ENCODE measurements at places on chromosomes 3 and 15.

DNA sequence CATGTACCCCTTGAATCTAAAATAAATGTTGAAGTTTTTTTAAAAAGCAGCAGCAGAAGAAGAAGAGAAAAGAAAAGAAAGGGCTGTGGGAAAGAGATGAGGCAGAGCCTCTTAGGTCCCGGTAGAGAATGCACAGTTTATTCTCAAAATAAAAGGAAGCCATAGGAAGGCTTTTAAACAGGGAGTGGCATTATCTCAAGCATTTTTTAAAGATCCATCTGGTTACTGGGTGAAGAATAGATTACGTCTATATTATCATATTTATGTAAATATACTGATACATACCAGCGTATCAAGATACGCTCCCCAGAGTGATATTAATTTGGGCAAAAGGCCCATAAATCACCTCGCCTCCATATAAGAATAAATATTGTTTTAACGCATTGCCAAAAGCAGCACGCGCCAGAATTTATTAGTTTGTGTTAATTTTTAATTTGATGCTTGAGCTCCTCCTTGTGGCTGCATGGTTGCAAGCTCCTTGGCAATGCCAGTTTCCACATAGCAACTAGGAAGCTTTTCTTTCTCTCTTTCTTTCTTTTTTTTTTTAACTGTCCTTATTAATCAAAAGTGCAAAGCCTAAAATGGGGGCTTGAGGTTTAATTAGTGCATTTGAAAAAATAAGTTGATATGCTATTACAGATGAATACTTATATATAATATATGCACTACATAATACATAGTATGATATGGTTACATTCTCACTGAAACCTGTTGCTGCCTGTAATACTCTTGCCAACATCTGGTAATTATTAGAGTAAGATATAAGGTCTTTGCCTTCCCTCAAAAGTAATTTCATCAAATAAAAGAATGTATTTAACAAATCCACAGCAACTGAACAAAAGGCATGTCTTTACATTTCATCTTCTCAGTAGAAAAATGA, 242.8 kb upstream of the UBE2E2 start:
- DNase-seq = peak; percentile 58

- DNase-seq = no peak
These were observed 34.8 kb downstream of the SRGAP3 start for GRCh38 chr3:9214599-9214998.

DNA sequence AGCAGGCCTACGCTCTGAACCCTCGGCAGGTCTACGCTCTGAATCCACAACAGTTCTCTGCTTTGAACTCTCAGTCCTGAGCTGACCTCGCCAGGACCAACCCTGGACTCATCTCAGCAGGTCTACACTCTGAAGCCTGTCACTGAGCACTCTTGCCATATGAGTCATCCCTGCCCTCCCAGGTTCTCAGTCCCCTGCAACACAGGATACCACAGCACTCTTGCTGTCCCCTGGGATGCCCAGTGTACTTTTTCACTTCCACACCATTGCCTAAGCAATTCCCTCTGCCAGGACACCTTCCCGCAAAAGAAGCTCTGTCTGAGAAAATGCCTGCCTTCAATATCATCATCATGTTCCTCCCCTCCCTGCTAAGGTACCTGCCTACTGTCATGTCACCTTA, 42.0 kb downstream of the NUP210 start:
- DNase-seq = no peak

- DNase-seq = peak; percentile 31
These were observed 179.9 kb upstream of the C2CD4B start for GRCh38 chr15:62344806-62345539.

DNA sequence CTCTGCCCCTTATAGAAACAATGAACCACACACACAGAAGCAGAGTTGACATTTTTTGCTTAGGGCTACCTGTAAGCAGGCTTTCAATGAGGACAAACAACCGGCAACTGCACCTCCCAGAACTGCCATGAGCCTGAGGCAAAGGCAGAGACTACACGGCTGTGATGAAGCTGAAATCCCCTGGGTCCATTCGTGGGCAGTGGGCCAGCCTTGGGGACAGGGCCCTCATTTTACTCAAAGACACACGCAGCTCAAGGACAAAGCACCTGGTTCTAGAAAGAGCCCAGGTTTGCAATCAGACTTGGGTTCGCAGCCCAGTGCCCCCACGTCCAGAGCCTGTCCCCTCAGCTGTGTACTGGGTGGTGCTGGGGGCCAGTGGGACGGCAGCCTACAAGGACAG, 17.9 kb downstream of the FAM174B start:
- peak; percentile 72 for DNase-seq

DNA sequence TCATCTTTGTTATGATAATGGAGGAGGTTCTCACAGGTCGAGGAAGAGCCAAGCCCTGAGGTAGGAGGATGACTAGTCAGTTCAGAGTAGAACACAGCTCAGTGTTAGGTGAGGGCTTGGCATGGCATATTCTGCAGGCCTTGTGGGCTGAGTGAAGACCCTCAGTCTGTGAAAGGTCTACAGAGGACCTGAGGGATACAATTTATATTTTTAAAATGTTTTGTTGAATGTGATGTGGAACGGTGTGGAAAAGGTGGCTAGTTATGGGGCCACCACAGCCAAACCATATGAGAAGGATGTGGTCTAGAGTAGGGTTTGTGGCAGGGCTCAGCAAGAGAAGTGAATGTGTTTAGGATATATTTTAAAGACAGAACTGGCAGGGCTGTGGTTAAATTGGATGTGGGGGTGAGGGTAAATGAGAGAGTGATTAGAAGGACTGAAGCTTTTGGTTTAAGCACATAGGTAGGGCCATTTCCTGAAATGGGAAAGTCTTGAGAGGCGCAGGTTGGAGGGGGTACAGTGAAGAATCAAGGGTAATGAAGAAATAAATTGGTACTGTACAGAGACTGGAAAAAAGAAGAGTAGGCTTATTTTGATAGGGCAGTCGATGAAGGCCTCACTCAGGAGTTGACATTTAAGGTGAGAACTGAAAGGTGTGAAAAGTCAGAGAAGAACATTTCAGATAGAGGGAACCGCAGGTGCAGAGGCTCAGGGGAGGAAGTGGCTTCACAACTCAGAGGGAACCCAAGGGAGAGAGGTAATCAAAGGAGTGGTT, 60.5 kb downstream of the SPTSSB start:
- DNase-seq = no peak

DNA sequence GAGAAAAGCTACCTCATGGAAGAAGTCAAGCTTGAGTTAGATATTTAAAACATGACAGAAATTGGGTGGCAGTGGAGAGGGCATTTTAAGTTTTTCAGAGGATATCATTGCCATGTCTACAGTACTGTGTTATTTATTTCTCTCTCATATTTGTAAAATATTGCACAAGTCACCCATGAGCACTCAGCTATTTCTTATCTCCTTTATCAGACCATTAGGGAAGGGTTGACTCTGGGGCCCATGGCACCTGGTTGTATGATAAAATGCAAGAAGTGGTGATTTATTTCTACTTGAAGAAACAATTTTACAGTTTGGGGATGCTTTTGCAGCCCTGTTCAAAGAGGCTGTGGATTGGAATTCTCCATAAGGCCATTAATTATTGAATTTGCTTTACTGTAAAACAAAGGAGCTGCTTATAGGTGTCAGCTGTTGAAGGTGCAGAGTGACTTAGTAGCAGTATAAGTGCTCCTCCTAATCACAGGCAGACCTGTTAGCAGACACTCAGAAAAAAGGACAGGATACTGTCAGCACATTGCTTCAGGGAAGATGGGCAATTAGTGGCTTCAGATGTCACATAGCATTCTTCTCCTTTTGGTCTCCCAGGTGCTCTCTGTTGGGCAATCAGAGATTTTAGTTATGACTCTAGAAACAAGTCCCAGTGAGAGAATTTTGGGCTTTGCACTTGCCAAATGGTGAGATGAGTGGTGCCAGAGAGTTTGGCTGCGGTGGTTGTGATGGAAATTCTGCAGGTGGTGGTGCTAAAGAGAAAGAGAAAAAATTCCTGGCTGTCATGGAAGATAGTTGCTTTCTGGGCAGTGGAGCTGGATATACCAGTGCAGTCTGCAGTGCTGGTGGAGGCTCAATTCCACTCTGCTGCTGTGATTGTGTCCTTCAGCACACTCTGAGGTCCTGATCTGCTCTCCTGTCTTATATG, 129.7 kb upstream of the ROPN1 start:
- no peak for DNase-seq

GRCh38 chr3:160135851-160136250, 89.4 kb upstream of the C3orf80 start:
- no peak for DNase-seq

- no peak for DNase-seq
These were observed 10.8 kb downstream of the ESYT3 start for GRCh38 chr3:138445236-138445635.

DNA sequence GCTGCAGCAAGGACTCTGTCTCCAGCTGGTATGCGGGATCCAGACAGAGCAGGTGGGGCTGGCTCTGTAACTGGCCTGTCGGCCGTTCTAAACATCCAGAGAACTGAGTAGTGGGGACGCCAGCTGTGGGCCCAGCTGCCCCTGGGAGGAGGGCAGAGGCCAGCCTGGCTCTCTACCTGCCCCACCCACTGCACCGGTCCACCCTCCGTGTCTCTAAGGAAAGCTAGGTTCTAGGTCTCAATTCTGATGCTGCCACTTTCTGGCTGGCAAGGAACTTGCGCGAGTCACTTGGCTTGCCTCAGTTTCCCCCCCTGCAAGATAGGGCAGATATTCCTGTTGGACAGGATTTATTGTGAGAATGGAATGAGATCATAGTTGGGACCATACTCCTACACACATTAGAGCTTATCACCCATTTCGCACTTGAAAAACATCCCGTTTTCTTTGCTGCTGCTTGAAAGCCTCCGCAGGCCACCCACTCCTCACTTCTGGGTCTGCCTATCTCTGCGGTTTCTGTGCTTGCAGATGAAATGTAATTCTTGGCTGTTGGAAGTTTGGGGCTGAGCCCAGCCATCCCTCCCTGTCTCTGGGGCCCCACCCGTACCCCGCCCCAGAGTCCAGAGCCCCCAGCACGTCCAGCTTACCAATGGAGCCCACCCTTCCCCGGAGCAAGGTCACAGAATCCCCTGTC, 65.8 kb downstream of the IQSEC1 start:
- no peak for DNase-seq

DNA sequence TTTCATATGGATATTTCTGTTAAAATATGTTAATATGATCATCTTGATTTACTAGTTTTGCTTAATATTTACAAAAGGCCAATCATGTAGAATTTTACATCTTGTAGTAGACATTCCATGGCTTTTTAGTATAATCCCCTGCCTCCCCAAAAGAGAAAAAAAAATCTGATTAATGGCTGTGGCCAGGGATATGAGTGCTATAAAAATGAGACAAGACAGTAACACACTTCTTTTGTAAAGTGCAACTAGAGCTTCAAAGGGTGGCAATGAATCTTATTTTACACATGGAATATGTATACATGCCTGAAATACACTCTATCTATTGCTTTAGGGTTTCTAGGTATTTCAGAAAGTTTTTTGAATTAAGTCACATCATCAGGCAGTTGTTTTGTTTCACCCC, 112.2 kb upstream of the NANOGP8 start:
- no peak for DNase-seq

DNA sequence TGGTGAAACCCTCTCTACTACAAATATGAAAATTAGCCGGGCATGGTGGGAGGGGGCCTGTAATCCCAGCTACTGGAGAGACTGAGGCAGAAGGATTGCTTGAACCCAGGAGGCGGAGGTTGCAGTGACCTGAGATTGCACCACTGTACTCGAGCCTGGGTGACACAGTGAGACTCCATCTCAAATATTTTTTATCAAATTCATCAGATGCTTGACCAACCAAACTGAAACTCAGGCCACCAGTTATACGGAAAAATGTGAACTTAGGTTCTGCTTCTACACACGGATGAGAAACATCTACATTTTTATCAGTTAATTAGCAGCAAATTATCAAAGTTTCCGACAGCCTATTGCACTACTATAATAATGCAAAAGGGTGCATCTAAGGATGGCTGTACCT, 4.8 kb downstream of the ARF4 start:
- DNase-seq = no peak

- no peak for DNase-seq
These were observed 175.9 kb downstream of the VGLL3 start for GRCh38 chr3:86814918-86815655.

GRCh38 chr3:4850928-4851265, 128.3 kb upstream of the BHLHE40 start:
- DNase-seq = no peak

DNA sequence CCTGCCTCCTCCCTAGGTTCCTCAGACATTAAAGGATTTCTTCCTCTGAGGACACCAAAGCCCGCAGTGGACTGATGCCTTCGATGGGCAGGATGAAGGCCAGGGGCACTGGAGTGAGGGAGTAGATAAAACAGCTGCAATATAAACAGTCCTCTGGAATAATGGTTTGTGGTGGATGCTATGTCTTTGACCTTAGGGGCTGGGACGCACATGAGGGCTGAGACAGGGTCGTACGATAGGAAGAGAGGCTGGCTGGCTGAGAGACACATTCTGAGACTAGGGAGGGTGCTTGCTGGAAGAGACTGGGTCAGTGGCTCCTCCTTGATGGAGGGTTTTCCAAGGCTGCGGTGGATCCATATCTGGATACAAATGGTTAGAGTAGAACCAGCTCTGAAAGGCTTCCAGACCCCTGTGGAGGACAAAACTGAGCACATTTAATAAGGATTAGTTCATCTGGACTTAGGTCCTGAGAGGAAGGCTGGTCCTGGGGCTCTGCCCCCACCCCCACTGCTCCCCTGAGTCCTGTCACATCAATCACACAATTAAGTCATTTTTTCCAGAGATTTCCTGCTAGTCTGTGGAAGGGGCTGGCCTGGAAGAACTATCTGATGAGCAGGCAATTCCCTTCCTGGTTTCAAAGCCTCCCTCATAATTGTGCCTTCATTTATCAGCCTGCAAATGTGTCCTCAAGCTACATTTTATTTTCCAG, 15.8 kb downstream of the TBC1D21 start:
- DNase-seq = no peak

- DNase-seq = no peak
These were observed 172.1 kb downstream of the POLR2M start for GRCh38 chr15:57878573-57878972.

- DNase-seq = no peak
These were observed 124.5 kb downstream of the GSK3B start for GRCh38 chr3:119969759-119970158.

GRCh38 chr3:33482111-33482521, 41.9 kb upstream of the UBP1 start:
- DNase-seq = peak; percentile 15

DNA sequence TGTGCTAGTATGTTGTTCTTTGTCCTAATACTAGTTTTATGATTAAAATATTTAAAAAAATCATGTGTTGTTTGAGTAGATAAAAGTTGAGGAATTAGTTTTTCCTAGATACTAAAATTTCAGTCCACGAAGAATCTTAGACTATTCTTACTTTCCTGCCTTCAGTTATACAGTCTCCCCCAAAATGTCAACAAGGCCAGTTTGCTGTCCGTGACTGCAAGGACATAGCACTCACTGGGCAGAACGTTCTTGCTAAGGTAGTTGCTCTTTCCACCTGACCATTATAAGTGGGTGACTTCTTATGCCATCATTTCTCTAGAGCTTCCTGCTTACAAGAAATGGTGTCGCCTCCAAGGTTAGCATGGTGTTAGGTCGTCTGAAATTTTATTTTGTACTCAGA, 32.8 kb downstream of the KAT2B start:
- DNase-seq = no peak

- DNase-seq = no peak
These were observed 148.9 kb upstream of the ABI3BP start for GRCh38 chr3:101142160-101142559.

GRCh38 chr3:43222590-43222989, 63.8 kb upstream of the SNRK start:
- DNase-seq = no peak

All from NCI-H2081 (cell line).